ENCODE measurements at places on chromosomes 16 and 17.

GRCh38 chr17:78133971-78134898, 3.7 kb downstream of the TMC8 start:
- DNase-seq, result peak; percentile 73

DNA sequence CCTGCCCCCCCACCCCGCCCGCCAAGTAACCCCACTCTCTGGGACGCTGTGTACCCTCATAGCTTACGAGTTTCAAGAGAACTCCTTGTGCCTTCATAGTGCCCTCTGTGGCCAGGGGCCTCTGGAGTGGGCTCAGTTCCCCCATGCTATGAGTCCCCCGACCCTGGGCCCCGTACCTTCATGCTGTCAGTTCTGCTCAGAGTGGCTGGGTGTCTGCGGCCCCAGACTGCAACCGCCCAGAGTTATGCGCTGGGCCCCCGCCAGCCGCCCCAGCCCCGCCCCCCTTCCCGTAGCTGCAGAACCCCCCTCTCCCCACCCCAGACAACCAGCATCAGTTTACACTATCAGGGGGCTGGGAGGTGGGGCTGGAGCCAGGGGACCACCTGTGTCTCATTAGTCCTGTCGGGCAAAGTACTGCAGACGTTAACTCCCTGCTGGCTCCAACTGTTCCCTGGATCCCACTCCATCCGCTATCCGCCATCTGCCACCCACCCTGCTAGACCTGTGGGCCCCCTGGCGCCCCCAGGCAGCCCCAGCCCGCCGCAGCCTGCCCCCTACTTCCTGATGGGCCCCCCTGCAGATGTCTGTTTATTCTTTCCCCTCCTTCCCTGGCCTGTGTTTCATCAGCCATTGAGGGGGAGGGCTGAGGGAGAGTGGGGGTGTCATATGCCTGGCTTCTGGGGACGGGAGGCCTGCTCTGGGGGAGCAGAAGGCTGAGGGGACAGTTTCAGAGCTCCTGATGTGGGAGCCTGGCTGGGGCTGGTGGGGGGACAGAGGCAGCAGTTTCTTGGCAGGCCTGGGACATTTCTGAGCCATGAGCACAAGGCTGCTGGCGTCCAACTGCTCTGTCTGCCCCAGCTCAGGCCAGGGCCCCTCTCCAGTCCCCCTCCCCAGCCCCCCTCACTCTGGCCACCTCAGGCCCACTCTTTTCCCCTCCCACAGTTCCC, at the start of gene MFAP4:
Gene MFAP4 (minus strand): TSS at position 217 of the 947 bp plus-strand sequence. CDS start 35 bp downstream, at position 182.
- no peak for DNase-seq

GRCh38 chr16:17885659-17886207, 415.0 kb upstream of the XYLT1 start:
- no peak for DNase-seq

DNA sequence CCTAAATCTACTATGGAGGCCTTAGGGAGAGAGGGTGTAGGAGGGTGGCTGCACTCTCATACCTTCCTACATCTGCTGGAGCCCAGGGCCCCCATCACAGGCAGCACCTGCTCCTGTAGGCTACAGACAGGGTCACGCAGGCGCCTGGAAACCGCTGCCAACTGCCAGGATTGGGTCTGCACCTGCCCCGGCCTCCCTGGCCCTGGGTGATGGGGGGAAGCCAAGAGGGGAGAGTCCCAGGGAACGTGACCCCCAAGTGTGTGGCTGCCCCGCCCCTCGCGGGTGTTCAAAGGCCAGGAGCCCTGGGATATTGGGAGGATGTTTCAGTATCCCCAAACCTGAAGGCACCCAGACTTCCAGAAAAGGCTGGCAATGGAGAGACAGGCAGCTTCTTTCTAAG, 5.6 kb upstream of the TEX19 start:
- DNase-seq, result no peak

DNA sequence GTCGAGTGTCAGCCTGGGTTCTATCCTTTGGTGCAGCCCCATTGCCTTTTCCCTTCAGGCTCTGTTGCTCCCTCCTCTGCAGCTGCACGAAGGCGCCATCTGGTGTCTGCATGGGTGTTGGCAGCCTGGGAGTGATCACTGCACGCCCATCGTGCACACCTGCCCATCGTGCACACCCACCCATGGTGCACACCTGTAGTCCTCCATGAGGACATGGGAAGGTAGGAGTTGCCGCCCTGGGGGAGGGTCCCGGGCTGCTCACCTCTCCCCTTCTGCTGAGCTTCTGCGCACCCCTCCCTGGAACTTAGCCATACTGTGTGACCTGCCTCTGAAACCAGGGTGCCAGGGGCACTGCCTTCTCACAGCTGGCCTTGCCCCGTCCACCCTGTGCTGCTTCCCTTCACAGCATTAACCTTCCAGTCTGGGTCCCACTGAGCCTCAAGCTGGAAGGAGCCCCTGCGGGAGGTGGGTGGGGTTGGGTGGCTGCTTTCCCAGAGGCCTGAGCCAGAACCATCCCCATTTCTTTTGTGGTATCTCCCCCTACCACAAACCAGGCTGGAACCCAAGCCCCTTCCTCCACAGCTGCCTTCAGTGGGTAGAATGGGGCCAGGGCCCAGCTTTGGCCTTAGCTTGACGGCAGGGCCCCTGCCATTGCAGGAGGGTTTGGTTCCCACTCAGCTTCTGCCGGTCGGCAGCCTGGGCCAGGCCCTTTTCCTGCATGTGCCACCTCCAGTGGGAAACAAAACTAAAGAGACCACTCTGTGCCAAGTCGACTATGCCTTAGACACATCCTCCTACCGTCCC, 2.9 kb downstream of the CTRL start:
- peak; percentile 74 for DNase-seq
